Omental fat pad (tissue), 4 donors: ENCODE measurements at places on chromosomes 3 and 15.

- DNase-seq = no peak
These were observed 1.2 kb downstream of the ARPP21 start for GRCh38 chr3:35640190-35641165.

GRCh38 chr15:50786871-50787270, 21.4 kb upstream of the SPPL2A start:
- no peak for DNase-seq

- no peak for DNase-seq
These were observed 111.1 kb downstream of the FBXL22 start for GRCh38 chr15:63708126-63708772.

GRCh38 chr3:195524171-195524896, 18.8 kb downstream of the PPP1R2 start:
- no peak for DNase-seq

DNA sequence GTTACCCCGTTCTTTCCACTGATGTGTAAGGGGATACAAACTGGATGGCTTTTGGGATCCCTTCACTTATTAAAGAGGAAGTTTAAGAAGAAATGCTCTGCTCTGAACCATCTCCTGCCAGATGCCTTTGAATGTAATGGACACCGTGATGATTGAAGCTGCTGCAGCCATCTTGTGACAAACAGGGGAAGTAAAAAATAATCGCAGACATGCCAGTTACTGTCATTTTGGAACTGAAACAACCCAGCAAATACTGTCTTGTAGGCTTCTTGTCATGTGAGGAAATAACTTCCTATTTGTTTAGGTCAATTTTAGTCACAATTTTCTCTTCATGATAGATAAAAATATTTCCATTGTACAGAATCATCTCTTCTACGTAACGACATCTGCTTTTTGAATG, 224.0 kb downstream of the CHL1 start:
- no peak for DNase-seq

GRCh38 chr3:195115600-195116406, 155.2 kb downstream of the XXYLT1 start:
- DNase-seq = no peak
